ENCODE measurements at places on chromosomes 1 and 21.
A peak's percentile ranks its signal among the peaks of the same experiment; 100 is the strongest.

GRCh38 chr21:45499970-45500577, 42.2 kb downstream of the SLC19A1 start:
- no peak overlapping the region for H3K4me3 ChIP-seq
- H3K4me1 ChIP-seq = no peaks in the 10 kb centered on the region

- H3K27ac ChIP-seq = no peak overlapping the region
- DNase-seq = no peak
- peaks cover 7% of the 10 kb centered on the region for H3K27me3 ChIP-seq
Observed at GRCh38 chr1:119376594-119376993, 8.0 kb downstream of the HAO2 start.

DNA sequence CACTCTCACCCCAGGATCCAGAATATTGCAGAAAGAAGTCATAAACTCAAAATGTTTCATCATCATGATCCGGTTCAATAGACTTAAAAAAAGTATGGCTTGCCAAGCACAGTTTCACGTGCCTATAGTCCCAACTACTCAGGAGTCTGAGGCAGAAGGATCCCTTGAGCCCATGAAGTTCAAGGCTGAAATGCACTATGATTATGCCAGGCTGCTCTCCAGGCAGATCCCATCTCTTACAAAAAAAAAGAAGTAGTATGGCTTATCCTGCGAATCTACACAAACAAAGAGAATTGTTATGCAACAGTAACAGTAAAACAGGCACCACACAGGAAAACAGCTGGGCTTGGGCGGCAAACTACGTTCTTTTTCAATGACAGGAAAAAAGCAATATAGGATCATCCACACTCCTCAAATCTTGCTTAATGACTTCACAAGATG, 76.2 kb downstream of the EIF4G3 start:
- H3K36me3 ChIP-seq = peaks cover 17% of the 10 kb centered on the region
- H3K4me1 ChIP-seq = no peaks in the 10 kb centered on the region
- H3K27me3 ChIP-seq = no peaks in the 10 kb centered on the region
- DNase-seq = no peak
- no peak overlapping the region for H3K4me3 ChIP-seq

- peaks cover 8% of the 10 kb centered on the region for H3K4me1 ChIP-seq
- DNase-seq = peak; percentile 7
Observed at GRCh38 chr1:61332196-61332753, 249.9 kb downstream of the NFIA start.

- no peak overlapping the region for H3K4me3 ChIP-seq
- peaks cover 24% of the 10 kb centered on the region for H3K4me1 ChIP-seq
- no peaks in the 10 kb centered on the region for H3K27me3 ChIP-seq
- H3K27ac ChIP-seq = no peak overlapping the region
- DNase-seq = no peak
- no peaks in the 10 kb centered on the region for H3K36me3 ChIP-seq
Observed at GRCh38 chr1:229159668-229160544, 111.0 kb upstream of the RAB4A start.

DNA sequence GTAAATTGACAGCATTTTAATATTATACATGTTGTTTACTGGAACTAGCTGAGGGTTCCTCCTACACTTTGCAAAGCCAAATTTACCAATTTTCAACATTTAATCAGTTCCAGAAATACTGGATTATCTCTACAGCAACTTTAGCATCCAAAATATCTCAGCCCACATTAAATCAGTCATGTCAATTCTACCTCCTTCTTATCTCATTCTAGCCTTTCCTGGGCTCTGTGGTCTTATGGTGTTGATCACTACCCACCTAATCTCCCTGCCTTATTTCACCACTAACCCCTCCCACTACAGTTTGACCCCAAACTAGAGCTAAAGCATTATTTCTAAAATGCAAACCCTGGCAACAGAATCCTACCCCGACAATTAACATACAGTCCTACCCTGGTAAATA, 3.3 kb downstream of the OMA1 start:
- H3K36me3 ChIP-seq = no peaks in the 10 kb centered on the region
- peaks cover 18% of the 10 kb centered on the region for H3K4me1 ChIP-seq
- no peaks in the 10 kb centered on the region for H3K27me3 ChIP-seq

DNA sequence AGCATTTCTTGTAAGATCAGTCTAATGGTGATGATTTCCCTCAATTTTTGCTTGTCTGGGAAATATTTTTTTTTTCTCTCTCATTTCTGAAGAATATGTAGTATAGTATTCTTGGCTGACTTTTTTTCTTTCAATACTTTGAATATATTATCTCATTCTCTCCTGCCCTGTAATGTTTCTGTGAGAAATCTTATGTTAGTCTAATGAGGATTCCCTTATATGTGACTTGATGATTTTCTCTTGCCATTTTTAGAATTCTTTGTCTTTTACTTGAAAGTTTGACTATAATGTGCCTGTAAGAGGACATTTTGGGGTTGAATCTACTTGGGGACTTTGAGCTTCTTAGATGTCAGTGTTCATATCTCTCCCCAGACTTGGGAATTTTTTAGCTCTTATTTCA, 40.0 kb upstream of the PCBP3 start:
- H3K4me3 ChIP-seq = no peak overlapping the region
- H3K36me3 ChIP-seq = peaks cover 3% of the 10 kb centered on the region
- peaks cover 3% of the 10 kb centered on the region for H3K4me1 ChIP-seq
- no peak for DNase-seq
- H3K27ac ChIP-seq = no peak overlapping the region

DNA sequence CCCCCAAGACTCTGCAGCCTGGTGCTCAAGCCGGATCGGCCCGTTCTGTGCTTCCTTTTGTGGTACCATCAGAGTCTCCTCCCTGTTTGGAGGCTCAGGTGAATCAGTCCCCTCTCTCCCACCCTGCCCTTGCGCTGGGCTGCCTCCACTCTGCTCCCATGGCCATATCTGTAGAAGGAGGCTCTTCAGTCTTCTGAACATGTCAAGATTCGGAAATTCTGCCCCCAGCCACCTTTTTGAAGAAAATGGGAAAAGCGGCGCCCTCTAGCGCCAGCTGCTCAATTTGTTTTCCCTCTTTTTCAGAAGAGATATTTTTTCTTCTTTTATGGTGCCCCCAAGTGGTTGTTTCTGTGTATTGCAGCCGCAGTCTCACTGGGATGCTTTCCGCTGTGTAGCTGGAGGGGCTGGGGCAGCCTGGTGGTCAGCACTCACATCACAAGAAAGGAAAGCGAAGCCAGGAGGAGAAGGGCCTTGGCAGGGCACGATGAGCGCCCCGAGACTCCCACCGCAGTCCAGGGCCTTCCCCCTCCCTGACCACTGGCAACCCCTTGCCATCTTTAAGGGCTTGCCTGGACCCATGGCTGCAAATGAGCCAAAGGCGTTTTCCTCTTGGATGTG, 58.4 kb upstream of the CACNA1E start:
- H3K27me3 ChIP-seq = peaks cover 21% of the 10 kb centered on the region
- H3K4me1 ChIP-seq = peaks cover 13% of the 10 kb centered on the region
- peak overlapping the region; percentile 83 for H3K27ac ChIP-seq

- H3K4me1 ChIP-seq = no peaks in the 10 kb centered on the region
- no peaks in the 10 kb centered on the region for H3K27me3 ChIP-seq
- no peak for DNase-seq
- H3K36me3 ChIP-seq = no peaks in the 10 kb centered on the region
Observed at GRCh38 chr1:48493041-48493440, 21.0 kb upstream of the SPATA6 start.

- H3K4me3 ChIP-seq = no peak overlapping the region
- peaks cover 25% of the 10 kb centered on the region for H3K4me1 ChIP-seq
- no peak for DNase-seq
- no peaks in the 10 kb centered on the region for H3K36me3 ChIP-seq
Observed at GRCh38 chr1:182634306-182635072, 30.3 kb upstream of the RGS16 start.

DNA sequence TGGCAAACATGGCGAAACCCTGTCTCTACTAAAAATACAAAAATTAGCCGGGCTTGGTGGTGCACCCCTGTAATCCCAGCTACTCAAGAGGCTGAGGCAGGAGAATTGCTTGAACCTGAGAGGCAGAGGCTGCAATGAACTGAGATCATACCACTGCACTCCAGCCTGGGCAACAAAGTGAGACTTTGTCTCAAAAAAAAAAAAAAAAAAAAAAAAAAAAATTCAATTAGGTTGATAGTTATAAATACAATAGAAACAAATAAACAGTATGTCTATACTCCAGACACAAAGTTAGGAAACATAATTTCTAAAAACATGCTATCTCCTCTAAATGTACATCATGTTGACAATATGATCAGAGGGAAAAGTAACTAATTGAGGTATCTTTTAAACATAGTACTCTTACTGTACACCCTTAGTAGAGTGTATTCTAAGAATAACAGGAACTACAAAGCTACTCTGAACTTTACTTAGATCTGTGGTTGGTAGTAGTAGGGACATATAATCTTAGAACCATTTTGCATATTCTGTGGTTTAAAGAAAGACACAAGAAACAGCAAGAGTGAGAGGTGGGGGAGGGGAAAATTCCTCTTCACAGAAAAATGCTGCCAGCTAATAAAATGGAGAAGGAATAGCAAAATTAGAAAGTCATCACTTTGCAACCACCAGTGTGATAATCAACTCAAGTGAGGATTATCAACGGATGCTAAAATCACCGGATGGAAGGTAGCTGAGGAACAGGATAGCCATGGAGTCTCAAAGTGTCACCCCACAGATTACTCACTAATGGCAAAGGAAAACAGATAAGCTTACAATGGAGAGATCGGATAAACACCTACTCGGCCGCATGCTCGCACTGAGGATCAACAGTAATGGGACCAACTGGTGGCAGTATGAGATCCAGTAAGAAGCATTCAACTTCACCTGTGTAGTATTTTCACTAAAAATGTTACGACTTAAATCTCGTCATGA, 35.0 kb downstream of the MTOR start:
- peaks cover 59% of the 10 kb centered on the region for H3K36me3 ChIP-seq
- DNase-seq = no peak
- H3K27me3 ChIP-seq = no peaks in the 10 kb centered on the region
- H3K27ac ChIP-seq = peak overlapping the region; percentile 69
- peaks cover 28% of the 10 kb centered on the region for H3K4me1 ChIP-seq
- H3K4me3 ChIP-seq = no peak overlapping the region

DNA sequence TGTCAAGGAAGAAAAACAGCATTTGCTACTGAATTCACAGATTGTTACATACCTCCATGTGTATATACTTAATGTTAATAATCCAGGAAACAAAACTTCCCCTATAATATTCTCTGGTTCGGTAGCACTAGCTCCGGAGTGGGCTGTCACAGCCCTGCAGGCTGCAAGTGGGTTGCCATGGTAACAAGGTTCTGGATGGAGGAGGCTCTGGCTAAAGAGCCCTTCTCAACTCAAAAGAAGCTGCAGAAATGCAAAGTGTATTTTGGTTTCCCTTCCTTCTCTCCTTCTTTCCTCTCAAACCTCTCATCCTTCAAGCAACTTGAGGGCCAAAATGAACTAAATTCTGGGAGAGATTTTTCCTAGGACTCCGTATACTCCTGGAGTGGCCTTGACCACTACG, 45.2 kb downstream of the ASTN1 start:
- no peaks in the 10 kb centered on the region for H3K27me3 ChIP-seq
- H3K4me3 ChIP-seq = no peak overlapping the region
- H3K36me3 ChIP-seq = no peaks in the 10 kb centered on the region

DNA sequence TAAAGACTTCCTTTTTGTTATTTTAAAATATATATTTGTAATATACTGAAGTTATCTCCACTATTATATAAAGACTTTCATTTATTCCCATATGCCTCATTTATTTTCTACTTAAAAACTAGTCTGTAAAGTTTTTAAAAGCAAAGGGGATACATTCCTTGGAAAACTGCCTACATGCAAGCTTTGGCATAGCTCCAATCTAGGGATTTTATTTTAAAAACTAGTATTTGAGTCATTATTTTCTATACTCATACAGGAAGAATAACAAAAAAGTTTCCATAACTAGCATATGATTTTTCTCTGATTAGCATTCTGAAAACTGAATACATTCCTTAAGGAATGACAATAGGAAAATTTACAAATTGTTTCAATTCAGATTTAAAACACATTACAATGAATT, 88.9 kb downstream of the COL24A1 start:
- H3K27ac ChIP-seq = no peak overlapping the region
- no peak overlapping the region for H3K4me3 ChIP-seq
- no peaks in the 10 kb centered on the region for H3K4me1 ChIP-seq
- no peaks in the 10 kb centered on the region for H3K36me3 ChIP-seq

DNA sequence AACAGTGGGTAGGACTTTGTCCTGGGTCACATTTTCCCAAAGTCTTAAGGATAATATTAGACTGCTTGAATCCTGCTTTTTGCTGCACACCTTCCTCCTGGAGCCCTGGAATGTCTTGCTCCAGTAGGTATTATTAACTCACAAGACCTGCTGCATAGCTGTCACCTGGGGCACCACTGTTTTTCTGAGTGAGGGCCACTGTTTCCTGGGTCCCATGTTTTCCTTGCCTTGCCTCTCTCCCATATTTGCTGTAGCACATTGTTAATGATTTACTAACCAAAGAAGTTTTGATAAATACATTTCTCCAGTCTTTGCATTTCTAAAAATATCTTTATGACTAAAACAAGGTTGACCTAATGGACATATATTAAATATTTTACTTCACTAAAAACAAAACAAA, 22.5 kb upstream of the FCAMR start:
- no peaks in the 10 kb centered on the region for H3K4me1 ChIP-seq
- H3K27me3 ChIP-seq = peaks cover 58% of the 10 kb centered on the region
- H3K4me3 ChIP-seq = no peak overlapping the region
- no peak overlapping the region for H3K27ac ChIP-seq

GRCh38 chr1:233859446-233859845, 45.0 kb upstream of the SLC35F3 start:
- no peaks in the 10 kb centered on the region for H3K36me3 ChIP-seq
- no peak for DNase-seq
- H3K27ac ChIP-seq = no peak overlapping the region
- no peaks in the 10 kb centered on the region for H3K27me3 ChIP-seq
- no peaks in the 10 kb centered on the region for H3K4me1 ChIP-seq

DNA sequence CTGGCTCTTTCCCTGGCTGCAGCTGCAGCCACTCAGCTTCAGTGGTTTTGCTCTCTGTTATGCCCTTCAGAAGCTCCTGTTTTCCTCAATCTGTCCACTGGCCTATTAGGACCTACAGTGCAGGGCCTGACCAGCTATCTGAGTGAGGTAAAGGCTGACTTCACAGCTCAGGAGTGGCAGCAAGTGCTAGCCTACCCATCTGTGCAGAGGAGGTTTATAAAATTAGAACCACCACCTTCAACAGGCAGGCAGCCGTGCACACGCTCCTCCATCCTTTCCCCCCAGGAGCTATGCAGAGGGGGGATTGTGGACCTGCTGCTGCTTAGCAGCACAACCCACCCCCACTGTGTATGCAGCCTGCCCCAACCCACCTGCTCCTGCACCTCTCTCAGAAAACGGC, 8.3 kb downstream of the ADAR start:
- H3K4me1 ChIP-seq = peaks cover 52% of the 10 kb centered on the region
- H3K27me3 ChIP-seq = no peaks in the 10 kb centered on the region
- H3K4me3 ChIP-seq = no peak overlapping the region
- H3K27ac ChIP-seq = no peak overlapping the region

- peaks cover 6% of the 10 kb centered on the region for H3K4me1 ChIP-seq
- H3K36me3 ChIP-seq = peaks cover 11% of the 10 kb centered on the region
- DNase-seq = no peak
- H3K27me3 ChIP-seq = no peaks in the 10 kb centered on the region
- H3K27ac ChIP-seq = no peak overlapping the region
Observed at GRCh38 chr1:27973771-27974416, 14.1 kb downstream of the XKR8 start.

- H3K4me3 ChIP-seq = no peak overlapping the region
- H3K36me3 ChIP-seq = no peaks in the 10 kb centered on the region
- peaks cover 9% of the 10 kb centered on the region for H3K4me1 ChIP-seq
- peaks cover 2% of the 10 kb centered on the region for H3K27me3 ChIP-seq
- H3K27ac ChIP-seq = no peak overlapping the region
Observed at GRCh38 chr1:94614168-94614815, 72.7 kb upstream of the F3 start.

- peak; percentile 43 for DNase-seq
- peaks cover 30% of the 10 kb centered on the region for H3K4me1 ChIP-seq
- peak overlapping the region; percentile 51 for H3K4me3 ChIP-seq
Observed at GRCh38 chr1:26820784-26821269, 5.7 kb upstream of the ZDHHC18 start.

Data from activated CD4-positive, alpha-beta T cell treated with anti-CD3 and anti-CD28 coated beads, Interleukin-2, amount 10 ng/mL, durations not matched to agents 7 days and 5 days (primary cell).